ENCODE measurements at places on chromosomes 7 and 10. TPM values are rescaled to one million over a fixed set of nuclear protein-coding genes. Genes with fewer than 3 reads are reported as not detected.

DNA sequence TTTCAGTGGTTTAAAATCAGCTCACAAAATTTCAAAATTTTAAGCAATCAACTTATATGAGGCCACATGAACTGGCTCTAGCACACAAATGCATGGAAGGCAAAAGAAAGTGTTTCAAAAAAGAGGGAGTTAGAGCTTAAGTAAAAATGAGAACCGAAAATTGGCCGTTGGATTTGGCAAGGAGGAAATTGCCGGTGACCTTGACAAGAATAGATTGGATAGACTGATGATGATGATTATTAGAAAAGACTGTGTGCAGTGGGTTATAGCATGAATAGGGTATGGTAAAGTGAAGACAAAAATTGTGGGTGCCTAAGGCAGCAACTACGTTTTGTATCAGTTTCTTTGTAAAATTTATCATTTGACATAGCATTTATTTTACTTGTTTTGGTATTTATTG is 175.7 kb downstream of the SEMA3D start:
- no peak for DNase-seq

- DNase-seq, result no peak
Observed at GRCh38 chr10:24519950-24520349, 203.7 kb downstream of the ARHGAP21 start.

DNA sequence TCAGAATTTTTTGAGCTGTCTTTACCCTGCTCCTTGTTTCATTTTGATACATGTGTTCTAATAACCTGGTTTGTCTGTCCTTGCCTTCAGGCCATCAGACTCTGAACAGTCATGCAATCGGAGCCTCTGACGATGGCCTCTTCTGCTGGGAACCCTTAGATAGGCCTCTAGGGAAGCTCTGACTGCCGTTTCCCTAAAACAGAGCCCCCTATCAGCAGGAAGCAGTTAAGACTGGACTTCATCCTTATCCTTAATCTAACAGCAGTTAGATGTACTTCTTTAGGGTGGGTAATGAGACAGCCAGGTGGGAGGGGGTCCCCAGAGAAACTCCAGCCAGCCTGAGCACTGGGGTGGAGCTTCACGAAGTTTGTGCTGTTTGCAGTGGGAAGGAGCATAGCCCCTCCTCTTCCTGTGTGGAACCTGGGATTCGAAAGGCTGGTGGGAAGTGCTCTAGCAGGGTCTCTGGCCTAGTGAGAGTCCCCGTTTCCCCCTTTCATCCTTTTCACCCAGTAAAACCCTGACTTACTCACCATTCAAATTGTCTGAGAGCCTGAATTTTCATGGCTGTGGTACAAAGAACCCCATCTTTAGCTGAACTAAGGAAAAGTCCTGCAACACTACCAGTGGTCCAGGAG is 28.4 kb upstream of the SORCS3 start:
- no peak for DNase-seq

GRCh38 chr7:147803151-147803550 is 787.4 kb upstream of the C7orf33 start:
- no peak for DNase-seq

DNA sequence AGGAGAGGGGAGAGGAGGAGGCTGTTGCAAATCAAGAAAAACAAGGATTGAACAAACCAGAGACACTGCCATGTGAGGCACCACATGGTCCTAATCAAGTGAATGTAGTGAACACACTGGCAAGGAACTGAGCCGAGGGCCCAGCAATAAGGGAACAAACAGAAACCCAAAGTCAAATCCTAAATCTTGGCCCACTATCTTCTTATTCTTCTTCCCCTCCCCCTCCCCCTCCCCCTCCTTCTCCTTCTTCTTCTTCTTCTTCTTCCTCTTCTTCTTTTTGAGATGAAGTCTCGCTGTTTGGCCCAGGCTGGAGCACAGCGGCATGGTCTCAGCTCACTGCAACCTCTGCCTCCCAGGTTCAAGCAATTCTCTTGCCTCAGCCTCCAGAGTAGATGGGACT is 24.0 kb downstream of the KIAA1549 start:
- DNase-seq, result no peak

- DNase-seq, result no peak
Observed at GRCh38 chr7:80916770-80917741, 1.8 kb downstream of the SEMA3C start.

- DNase-seq, result no peak
Observed at GRCh38 chr7:127876393-127876792, 154.8 kb downstream of the LRRC4 start.

GRCh38 chr10:103757531-103758293 is 97.7 kb downstream of the SH3PXD2A start:
- peak; percentile 63 for DNase-seq

- no peak for DNase-seq
Observed at GRCh38 chr7:124201768-124202349, 169.0 kb upstream of the TMEM229A start.

DNA sequence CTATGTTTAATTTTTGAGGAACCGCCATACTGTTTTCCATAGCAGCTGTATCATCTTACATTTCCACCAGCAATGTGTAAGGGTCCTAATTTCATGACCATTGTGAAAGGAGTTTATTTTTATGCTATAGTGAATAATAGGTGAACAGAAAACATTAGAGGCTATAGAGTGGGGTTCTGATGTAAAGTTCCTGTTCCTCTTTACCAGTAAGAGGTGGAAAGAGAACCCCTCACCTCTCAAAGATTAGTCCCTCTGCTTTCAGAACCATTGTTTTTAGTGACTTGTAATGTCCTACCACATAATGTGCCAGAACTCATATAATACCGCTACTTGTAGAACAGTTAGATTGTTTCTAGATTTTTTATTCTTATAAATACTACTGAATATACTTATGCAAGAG is 34.2 kb downstream of the SUFU start:
- no peak for DNase-seq

- peak; percentile 99 for DNase-seq
Observed at GRCh38 chr10:16817125-16818019, at the start of gene RSU1. TSS of gene RSU1 (minus strand) at chr10:16817424. CDS start at chr10:16817081, 343 bp downstream.

- no peak for DNase-seq
Observed at GRCh38 chr10:77746047-77746707, 108.6 kb upstream of the KCNMA1 start.

DNA sequence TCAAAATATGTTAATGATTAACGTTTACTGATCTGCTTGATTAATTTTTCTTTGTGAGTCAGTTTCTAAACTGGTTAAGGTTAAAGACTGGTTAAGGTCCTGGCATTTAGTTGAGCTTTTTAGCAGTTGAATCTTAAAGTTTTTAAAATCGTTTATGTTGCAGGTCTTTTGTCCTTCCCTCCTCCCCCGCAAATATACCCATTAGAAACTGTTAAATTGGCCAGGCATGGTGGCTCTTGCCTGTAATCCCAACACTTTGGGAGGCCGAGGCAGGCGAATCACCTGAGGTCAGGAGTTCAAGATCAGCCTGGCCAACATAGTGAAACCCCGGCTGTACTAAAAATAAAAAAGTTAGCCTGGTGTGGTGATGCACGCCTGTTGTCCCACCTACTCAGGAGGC is 100.9 kb downstream of the PODXL start:
- no peak for DNase-seq

GRCh38 chr10:42150428-42151061 is 487.8 kb downstream of the ZNF33B start:
- no peak for DNase-seq

GRCh38 chr7:135936497-135937217 is 40.5 kb downstream of the MTPN start:
- DNase-seq, result no peak

DNA sequence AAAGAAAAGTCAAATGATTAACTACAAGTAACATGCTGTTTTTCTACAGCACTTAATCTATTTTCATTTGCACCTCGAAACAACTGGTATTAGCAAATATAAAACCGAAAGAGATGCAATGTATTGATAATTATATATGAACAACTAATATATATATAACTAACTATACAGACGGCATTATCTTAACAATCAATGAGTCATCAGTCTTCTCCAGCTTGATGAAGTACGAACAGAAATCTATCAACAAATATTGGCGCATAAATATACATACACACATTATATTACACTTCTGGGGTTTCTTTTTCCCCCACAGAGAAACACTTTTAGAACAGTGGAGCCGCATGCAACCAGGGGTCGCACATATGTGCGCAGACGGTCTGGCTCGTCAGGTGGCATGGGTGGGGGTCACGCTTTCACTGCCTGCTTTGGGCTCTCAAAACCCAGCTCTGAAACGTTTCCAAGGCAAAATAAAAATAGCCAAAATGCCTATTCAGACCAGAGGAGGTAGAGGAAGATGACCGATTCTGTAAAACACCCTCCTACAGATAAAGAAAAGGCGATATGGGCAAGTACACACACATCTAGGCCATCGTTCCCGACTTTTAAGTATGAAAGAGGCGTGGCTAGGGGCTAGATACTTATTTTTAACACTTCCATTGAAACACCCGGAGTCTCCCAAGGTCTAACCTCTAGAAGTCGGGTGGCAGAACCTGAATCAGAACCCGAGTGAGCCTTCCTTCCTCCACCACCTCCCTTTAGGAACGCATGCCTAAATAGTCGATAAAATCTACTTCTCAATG is 1.7 kb downstream of the ARHGAP12 start:
- no peak for DNase-seq

DNA sequence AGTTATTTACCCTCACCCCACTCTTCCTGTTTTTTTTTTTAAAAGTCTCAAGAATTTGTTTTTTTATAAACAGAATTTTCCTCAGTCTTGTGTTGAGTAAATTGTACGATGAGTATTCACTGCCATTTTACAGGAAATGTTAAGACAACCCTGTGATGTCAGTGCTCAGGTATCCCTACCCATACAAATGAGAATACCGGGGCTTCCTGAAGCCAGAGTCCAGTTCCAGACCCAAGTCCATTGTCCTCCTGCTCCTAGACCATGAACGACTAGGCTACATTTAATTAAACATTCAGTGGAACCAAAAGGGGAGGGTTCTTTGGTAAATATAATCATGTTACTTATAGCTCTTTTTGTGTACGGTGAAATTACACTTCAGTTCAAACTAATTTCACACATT is 79.2 kb downstream of the GNAI1 start:
- no peak for DNase-seq

GRCh38 chr7:157975401-157976372 is 611.9 kb downstream of the PTPRN2 start:
- no peak for DNase-seq

- DNase-seq, result no peak
Observed at GRCh38 chr7:115153176-115153575, 231.3 kb downstream of the MDFIC start.

- peak; percentile 18 for DNase-seq
Observed at GRCh38 chr7:84364708-84365107, 170.1 kb upstream of the SEMA3A start.

DNA sequence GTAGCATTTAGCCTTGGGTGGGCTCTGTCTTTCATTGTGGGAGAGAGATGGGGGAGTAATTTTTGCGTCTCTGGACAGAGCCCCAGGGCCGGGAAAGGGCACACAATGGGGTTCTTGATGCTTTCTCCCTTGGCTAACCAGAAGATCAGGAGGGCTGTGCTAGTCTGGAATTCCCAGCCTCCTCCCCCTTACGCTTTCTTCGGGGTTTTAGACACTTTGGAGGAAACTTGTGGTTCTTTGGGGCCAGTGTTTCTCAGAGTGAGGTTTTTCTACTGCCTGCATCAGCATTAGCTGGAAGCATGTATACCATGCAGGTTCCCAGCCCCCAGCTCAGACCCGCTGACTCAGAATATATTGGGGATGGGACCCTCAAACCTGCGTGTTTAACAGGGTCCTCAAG is 7.0 kb downstream of the NEURL1 start:
- DNase-seq, result no peak

GRCh38 chr10:1287971-1288401 is 231.8 kb downstream of the WDR37 start:
- DNase-seq, result no peak

DNA sequence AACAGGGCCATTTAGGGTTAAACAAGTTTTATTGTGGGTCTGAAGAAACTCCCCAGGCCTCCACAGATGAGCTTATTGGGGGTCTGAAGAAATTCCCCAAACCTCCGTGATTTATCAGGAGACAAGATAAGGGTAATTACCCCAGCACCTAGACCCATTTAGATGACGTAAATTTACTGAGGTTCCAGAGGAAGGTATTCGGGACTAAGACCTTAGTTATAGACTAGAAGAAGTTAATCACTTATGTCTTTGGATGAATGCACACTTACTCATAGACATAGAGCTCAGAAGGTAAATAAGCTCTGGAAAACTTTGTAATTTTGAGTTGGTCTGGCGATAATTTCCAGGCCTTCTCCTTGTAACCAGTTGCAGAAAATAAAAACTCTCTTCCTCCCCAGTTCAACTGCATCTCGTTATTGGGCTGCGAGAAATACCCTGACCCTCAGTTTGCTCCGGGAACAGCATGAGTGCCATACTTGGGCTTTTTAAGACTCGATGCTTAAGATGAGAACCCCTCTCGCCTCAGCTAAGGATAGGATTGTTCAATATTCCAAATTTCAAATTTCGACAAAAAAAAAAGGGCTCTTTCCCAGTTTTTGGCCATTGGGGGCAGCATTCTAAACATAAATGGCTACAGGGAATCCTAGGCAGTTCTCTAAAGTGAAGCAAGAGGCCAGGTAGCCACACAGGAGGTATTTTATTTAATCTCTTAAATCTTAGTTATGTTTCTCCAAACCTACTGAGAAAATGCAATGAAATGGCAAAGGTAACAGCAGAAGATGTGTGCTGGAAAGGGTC is 74.7 kb upstream of the PFKP start:
- no peak for DNase-seq

DNA sequence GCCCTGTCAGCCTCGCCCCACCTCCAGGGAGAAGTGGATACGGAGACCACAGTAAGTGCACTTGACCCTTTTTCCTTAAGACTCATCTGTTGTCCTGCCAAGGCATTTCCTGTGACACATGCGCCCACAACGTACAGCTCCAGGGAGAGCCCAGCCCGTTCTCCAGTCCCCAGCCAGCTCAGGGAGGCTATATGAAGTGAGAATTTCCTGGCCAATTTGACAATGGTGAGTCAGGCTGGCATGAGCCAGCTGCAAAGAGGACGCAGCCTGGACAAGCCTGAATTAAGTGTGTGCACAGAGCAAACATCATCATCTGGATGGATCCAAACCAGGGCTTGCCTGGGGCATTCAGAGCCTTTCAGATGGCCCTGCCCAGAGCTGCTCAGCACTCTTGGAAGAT is 244.8 kb downstream of the KCNMA1 start:
- DNase-seq, result peak; percentile 80

- DNase-seq, result no peak
Observed at GRCh38 chr10:84302223-84302622, 26.2 kb upstream of the CCSER2 start.

DNA sequence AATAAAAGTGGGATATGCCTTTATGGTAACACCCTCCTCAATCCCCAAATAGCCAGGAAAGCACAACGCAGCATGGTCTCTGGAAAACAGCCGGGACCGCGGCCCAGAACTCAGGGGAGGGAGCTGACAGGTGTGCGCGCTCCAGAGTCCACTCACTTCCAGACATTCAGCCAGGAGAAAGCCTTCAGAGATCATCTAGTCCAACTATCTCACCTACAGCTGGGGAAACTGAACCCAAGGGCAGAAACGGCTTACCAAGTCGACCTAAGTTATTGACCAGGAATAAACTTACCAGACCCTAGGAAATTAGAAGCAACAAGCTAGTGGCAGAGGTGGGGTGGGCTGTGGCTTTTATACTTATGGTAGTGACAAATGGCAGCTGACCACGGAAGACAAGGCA is 16.4 kb downstream of the GSDME start:
- DNase-seq, result no peak

The NPFFR1 gene
- not detected for polyA plus RNA-seq

The ANKRD22 gene
- 0.05 TPM for polyA plus RNA-seq

The TPK1 gene
- polyA plus RNA-seq, result 0.69 TPM

The ENKUR gene
- polyA plus RNA-seq, result 0.11 TPM

The EBF3 gene
- not detected for polyA plus RNA-seq

The SPDYE1 gene
- polyA plus RNA-seq, result not detected

The GPNMB gene
- polyA plus RNA-seq, result 6.8 TPM

The LRRC17 gene
- 964 TPM for polyA plus RNA-seq

The SPDYE5 gene
- not detected for polyA plus RNA-seq

The NODAL gene
- polyA plus RNA-seq, result not detected

The PSMA2 gene
- polyA plus RNA-seq, result 142 TPM

The ITIH5 gene
- polyA plus RNA-seq, result 0.11 TPM

Data from AG04450 (cell line).